ENCODE measurements at places on chromosomes 3 and 15. TPM values are rescaled to one million over a fixed set of nuclear protein-coding genes. Genes with fewer than 3 reads are reported as not detected.

DNA sequence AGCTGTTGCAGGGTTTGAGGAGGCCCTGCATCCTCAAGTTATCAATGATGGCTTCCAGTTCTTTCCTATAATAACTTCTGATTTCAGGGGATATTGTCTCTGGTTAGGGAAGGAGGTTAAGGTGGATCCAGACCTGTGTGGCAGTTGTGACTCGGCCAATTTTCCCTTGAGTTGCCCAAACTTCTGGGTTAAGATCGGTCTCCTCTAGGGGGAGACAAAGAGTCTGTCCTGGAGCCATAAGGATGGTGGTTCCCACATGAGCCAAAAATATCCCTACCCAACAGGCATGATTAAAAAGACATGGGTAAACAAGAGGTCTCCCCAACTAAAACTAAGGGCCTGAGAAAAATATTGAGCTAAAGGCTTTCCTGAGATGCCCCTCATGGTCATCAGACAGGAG, 227.5 kb upstream of the MDFIC2 start:
- no peak overlapping the region for H3K4me3 ChIP-seq
- H3K4me1 ChIP-seq = no peaks in the 10 kb centered on the region
- H3K36me3 ChIP-seq = no peaks in the 10 kb centered on the region
- peaks cover 3% of the 10 kb centered on the region for H3K27me3 ChIP-seq
- H3K27ac ChIP-seq = no peak overlapping the region
- DNase-seq = no peak

DNA sequence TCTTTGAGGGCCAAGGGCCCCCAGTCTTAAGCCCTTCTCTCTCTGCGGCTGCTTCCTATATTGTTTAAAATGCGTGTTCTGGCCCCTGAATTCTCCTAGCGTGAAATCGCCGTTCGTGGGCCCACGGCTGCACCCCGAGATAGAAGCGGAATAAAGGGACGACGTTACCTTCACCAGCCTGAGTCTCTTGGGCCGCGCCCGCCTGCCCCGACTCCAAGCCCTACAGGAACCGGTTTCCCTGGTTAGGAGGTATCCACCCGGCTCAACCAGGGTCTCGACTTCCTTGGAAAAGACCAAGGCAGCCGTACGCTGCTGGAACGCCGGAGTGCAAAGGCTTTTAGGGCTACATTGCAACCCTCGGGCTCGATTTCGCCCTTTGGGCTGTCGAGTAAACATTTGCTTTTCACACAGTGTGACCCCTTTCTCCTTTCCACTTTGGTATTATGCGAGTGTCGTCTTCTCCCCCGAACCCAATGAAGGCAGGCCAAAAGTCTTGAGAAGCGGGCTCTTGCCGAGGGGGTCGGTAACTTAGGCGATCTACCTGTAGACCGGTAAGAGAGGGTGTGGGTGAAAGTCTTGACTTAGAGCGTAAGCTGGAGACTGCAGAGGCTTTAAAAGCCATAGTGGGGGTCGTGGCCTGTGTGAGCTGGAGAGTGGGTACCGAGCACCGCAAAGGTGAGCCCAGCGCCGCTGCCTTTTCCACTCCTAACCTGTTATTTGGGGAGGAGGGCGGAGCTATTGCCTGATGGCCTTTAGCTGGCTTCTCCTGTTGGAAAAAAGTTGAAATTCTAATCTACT, 2.0 kb downstream of the TRIM71 start:
- no peaks in the 10 kb centered on the region for H3K36me3 ChIP-seq
- no peak overlapping the region for H3K27ac ChIP-seq
- peaks cover 35% of the 10 kb centered on the region for H3K4me1 ChIP-seq
- peaks cover 34% of the 10 kb centered on the region for H3K27me3 ChIP-seq
- no peak overlapping the region for H3K4me3 ChIP-seq
- DNase-seq = no peak

- no peak for DNase-seq
- H3K27ac ChIP-seq = no peak overlapping the region
- H3K4me1 ChIP-seq = no peaks in the 10 kb centered on the region
Observed at GRCh38 chr3:183128709-183129108, 29.4 kb upstream of the MCCC1 start.

GRCh38 chr3:158167737-158168557, 58.1 kb downstream of the RSRC1 start:
- no peak overlapping the region for H3K4me3 ChIP-seq
- no peak for DNase-seq
- H3K36me3 ChIP-seq = no peaks in the 10 kb centered on the region
- no peaks in the 10 kb centered on the region for H3K27me3 ChIP-seq

- no peak overlapping the region for H3K27ac ChIP-seq
- H3K27me3 ChIP-seq = no peaks in the 10 kb centered on the region
- peak; percentile 78 for DNase-seq
- H3K4me3 ChIP-seq = no peak overlapping the region
- H3K36me3 ChIP-seq = no peaks in the 10 kb centered on the region
- H3K4me1 ChIP-seq = peaks cover 46% of the 10 kb centered on the region
Observed at GRCh38 chr15:70526221-70526973, 237.0 kb downstream of the UACA start.

- H3K4me3 ChIP-seq = no peak overlapping the region
- H3K36me3 ChIP-seq = no peaks in the 10 kb centered on the region
- no peaks in the 10 kb centered on the region for H3K27me3 ChIP-seq
Observed at GRCh38 chr3:115792206-115792955, 169.1 kb downstream of the GAP43 start.

DNA sequence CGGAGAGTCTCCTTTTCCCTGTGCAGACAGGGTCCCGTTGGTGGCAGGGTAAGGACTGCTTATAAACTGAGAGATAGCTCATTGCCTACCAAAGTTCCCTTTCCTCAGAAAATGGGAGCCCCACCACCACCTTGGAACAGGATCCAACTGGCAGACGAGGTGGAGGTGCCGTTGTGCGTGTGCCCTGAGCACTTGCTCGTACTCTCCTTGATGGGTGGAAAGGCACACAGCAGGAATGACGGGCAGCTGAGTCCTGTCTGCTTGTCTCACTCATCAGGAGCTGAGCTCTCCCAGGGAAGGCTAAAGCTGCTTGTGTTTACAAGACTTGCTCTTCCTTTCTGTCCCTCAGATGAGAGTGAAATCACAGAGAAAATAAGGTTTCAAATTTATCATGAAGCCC, 60.7 kb downstream of the B3GNT5 start:
- H3K4me3 ChIP-seq = no peak overlapping the region
- DNase-seq = no peak
- H3K36me3 ChIP-seq = peaks cover 29% of the 10 kb centered on the region

The CPEB1 gene
- 0.09 TPM for total RNA-seq

The MOBP gene
- total RNA-seq = not detected

The APPL1 gene
- 43.6 TPM for total RNA-seq
